EL (cell line): ENCODE measurements at places on chromosomes 5 and 9.

DNA sequence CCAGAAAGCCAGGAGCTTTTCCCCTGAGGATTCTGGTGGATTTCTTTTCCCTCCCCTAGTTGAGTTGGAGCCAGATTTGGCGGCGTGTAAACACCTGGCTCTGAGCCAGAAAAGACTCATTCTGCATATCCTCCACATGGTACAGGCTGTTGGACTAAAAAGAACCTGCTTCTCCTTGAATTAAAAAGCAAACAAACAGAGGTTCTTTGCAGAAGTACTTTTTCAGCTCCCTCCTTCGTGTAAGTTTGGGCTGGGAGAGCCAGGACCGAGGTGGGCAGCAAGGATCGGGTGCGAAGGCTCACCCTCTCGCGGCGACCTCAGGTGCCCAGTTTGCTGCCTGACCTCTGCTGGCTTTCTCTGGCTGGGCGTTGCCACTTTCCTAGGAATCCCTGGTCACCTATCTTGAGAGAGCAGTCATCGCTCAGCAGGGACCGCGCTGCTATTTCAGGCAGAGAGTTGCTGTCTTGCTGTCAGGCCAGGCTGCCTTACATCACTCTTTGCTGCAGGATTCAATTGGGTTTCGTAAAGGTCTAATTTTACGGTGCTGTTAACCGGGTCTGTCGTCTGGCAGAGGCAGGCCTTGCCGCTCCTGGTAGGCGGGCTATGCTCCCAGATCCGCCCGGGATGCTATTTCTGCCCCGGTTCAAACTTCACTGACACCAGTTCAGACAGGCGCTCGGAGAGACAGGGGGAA lies 3.2 kb downstream of the PAPPA start:
- DNase-seq: peak; percentile 75

- DNase-seq: peak; percentile 99
Measured at GRCh38 chr9:91164724-91165520, 196.8 kb downstream of the AUH start.

- DNase-seq: no peak
Measured at GRCh38 chr5:168850683-168851082, 271.5 kb upstream of the PANK3 start.

DNA sequence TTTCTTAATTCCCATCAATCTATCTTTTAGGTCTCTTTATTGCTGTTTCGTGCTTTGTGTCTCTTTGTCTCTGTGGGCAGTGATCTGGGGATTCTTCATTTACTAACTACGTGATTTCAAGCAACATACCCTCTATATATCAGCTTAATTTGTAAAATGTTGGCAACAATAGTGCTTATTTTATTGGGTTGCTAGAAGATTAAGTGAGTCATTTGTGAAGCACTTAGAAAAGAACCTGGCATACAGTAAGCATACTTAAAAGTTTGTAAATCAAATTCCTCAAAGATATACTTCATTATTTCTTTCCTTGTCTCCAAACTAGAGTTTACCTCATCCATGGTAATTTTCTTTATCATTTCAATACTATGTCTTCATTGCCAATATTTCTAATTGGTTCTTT lies 669.7 kb downstream of the MAT2B start:
- DNase-seq: no peak

DNA sequence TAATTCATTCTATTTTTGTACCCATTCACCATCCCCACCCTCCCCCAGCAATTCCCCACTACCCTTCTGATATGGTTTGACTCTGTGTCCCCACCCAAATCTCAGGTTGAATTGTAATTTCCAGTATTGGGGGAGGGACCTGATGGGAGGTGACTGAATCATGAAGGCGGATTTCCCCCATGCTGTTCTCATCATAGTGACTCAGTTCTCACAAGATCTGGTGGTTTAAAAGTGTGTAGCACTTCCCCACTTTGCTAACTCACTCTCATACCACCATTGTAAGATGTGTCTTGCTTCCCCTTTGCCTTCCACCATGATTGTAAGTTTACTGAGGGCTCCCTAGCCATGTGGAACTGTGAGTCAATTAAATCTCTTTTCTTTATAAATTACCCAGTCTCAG lies 25.9 kb upstream of the TESK1 start:
- no peak for DNase-seq
